ENCODE measurements at places on chromosomes 5 and 9.

GRCh38 chr5:3311433-3311832, 284.2 kb upstream of the IRX1 start:
- DNase-seq: no peak

- no peak for DNase-seq
These were observed 532.5 kb downstream of the RAB3C start for GRCh38 chr5:59115345-59115744.

GRCh38 chr9:127518091-127518856, 67.0 kb downstream of the LRSAM1 start:
- DNase-seq: no peak

DNA sequence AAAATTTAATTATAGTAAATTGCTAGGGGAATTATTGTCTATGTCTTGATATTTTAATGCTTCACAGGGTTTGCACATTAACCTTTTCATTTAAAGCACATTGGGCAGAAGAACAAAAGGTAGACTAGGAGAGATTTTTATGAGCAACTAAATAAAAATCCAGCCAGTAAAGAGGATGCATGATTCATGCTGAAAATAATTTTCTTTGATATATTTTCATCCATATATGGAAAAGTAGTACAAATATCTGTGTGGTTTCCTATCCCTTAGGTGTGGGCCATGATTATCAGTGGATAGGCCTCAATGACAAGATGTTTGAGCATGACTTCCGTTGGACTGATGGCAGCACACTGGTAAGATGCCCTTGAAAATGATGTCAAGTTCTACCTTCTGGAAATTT, 83.1 kb downstream of the VCAN start:
- DNase-seq: no peak

DNA sequence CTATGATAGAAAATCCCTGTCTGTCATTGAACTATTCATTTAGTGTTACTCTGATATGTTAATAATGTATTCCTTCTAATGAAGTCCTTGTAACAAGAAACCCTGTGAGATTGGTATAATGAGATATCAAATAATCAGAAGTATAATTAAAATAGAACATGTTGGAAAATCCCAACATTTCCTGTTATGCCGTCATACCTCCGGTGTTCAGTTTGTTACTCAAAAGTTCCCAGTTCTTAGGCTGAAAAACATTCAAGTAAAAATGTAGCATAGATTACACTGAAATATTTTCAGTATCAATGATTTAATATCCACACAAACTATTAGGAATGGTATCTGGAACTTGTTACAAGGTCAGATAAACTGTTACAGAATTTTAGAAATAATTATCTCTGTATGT, 227.5 kb downstream of the GNA14 start:
- DNase-seq: no peak

DNA sequence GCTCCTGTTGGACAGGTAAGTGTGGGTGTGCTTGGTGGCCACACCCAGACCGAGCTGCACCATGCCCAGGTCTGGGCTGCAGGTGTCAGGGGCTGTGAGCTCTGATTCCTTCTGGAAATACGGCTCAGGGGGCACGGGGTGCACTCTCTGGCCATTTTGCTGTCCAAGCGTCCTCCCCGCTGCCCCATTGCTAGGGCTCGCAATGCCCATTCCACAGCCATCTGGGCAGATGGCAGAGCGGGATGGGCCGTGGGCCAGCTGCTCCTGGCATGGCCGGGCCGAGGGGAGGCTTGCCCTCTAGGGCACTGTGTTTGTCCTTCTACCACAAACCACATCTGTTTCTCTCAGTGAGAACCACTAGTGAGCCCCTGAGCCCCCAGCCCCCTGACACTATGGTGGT, 67.9 kb upstream of the RXRA start:
- no peak for DNase-seq

DNA sequence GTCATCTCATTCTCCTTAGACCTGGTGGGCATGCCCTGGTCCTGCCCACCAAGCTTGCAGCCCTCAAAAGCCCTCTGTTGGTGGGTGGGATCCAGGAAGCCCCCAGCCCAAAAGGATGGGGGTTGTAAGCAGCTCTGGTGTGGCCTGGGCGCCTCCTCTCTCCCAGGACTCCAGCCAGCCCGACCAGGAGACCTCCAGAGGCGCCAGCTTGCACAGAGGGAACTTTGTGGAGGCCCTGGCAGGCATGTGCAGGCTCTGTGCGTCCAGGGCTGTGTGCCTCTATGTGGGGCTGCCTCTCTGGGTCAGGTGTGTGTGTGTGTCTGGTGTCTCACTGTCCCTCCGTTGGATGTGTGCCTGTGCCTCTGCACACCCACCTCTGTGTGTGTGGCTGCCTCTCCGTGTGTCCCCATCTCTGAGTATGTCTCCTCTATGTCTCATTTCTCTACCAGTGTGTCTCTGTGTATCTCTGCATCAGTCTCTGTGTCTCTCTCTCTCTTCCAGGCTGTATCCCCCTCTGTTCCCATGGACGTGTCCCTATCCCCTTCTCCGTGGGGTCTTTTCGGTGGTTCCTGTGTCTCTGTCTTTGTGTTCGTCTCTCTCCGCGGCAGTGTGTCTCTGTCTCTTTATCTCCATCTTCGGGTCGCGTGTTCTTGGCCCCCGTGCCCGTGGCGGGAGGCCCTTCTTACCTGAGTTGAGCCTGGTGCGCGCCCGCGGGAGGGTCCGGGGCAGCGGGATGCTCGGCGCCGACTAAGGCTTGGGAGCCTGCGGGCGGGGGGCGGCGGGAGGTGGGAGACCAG, 501 bp downstream of the ENHO start:
- DNase-seq: no peak

- no peak for DNase-seq
These were observed 67.5 kb upstream of the IRX4 start for GRCh38 chr5:1950096-1950707.

- no peak for DNase-seq
These were observed 114.3 kb upstream of the EPB41L4A start for GRCh38 chr5:112533362-112533761.

GRCh38 chr9:91714020-91714806, 235.8 kb downstream of the ROR2 start:
- DNase-seq: no peak

- DNase-seq: no peak
These were observed 469.0 kb upstream of the BRINP1 start for GRCh38 chr9:119838210-119838609.

GRCh38 chr5:155957884-155958283, 369.1 kb upstream of the SGCD start:
- DNase-seq: no peak

- DNase-seq: no peak
These were observed 5.9 kb downstream of the SLC23A1 start for GRCh38 chr5:139377226-139377625.

DNA sequence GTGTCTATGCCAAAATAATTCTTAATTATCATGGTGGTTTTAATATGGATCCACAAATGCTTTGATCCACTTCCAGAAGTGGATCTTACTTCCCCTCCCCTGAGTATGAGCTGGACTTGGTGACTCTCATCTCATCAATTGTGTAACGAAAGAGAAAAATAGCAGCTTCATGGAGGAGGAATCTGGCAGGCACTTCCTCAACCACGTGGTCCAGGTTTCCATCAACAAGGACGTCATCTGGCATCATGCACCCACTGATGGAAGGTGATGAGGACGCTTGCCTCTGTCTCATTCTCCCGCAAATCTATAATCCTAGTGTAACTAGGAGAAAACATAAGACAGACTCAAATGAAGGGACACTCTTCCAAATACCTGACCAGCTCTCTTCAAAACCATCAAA, 54.6 kb upstream of the S1PR3 start:
- no peak for DNase-seq

DNA sequence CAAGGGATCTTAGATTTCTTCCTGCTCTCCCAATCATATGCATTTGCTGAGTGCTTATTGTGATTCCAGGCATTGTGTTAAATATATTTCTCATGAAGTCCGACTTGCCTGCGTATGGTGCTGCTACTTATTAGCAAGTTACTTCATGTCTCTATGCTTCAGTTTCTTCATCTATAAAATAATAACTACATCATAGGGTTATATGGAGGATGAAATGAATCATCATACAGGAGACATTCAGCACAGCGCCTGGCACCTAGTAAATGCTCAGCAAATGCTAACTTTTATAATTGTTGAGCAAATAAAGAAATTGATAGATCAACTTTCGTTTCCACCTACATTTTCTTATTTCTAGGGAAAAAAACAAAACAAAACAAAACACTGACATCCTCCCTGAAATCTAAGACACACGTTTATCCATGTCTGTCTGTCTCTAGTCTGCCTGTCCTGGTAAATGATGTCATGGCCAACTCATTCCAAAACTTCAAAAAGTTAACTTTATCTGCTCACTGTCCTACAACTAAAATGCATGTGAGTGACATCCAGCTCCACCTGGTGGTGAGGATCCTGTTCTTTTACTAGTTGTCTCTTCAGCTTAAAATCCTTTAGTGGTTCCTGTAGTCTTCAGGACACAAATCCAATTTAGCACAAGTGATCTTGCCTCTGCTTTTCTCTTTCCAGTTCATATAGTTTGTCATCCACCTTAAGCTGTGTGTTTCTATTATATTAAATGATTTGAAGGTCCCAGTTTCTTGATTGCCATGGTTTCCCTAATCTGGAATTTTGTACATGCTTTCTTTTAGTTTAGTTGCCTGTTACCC, 27.7 kb downstream of the PPP3R2 start:
- DNase-seq: no peak

DNA sequence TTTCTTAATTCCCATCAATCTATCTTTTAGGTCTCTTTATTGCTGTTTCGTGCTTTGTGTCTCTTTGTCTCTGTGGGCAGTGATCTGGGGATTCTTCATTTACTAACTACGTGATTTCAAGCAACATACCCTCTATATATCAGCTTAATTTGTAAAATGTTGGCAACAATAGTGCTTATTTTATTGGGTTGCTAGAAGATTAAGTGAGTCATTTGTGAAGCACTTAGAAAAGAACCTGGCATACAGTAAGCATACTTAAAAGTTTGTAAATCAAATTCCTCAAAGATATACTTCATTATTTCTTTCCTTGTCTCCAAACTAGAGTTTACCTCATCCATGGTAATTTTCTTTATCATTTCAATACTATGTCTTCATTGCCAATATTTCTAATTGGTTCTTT, 669.7 kb downstream of the MAT2B start:
- no peak for DNase-seq

DNA sequence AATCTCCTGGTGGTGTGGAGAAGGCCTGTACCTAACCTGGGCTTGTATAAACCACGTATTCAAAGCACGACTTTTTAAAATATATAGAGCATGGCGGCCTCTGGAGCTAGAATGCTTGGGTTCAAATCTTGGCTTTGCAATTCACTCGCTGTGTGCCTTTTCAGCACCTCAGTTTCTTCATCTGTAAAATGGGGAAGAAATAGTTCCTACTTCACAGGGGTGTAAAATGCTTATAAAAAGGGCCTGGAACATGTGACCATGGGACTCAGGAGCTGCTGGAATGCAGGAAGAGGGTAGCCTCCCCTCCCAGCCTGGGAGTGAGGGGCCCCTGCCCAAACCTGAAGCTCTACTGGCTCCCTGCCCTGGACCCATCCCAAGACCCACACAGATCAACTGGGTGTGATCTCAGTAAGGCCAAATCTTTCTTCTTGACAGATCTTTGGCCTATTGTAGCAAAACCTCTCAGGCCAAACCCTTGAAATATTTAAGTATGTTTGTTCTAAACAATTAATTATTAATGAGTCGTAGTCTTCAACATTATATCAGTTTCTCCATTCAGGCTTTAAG, 269.0 kb downstream of the ZSWIM6 start:
- no peak for DNase-seq

GRCh38 chr5:137758715-137759306, 4.6 kb upstream of the HNRNPA0 start:
- no peak for DNase-seq

DNA sequence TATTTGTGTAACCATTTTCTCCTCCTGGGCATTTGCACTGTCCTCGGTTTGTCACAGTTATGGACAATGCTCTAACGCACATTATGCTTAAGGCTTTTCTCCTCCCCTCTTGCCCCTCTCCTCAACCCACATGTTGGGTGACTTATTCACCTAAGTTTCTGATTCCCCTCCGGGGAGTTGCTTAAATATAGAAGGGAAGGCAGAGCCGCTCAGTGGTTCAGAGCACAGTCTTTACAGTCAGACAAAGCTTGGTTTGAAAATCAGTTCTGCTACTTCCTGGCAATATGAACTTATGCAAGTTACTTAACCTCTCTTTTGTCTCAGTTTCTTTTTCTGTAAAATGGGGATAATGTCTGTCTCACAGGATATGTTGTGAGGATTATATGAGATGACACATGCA, 41.2 kb upstream of the SPRY4 start:
- no peak for DNase-seq

- no peak for DNase-seq
These were observed 322.9 kb upstream of the RPS23 start for GRCh38 chr5:82601077-82601476.

GRCh38 chr9:14627513-14627912, 65.7 kb downstream of the ZDHHC21 start:
- DNase-seq: no peak

All from T-helper 1 cell (primary cell).